Neural progenitor cell (in vitro differentiated cells): ENCODE measurements at places on chromosomes 3 and 15. TPM values are rescaled to one million over a fixed set of nuclear protein-coding genes. Genes with fewer than 3 reads are reported as not detected.

DNA sequence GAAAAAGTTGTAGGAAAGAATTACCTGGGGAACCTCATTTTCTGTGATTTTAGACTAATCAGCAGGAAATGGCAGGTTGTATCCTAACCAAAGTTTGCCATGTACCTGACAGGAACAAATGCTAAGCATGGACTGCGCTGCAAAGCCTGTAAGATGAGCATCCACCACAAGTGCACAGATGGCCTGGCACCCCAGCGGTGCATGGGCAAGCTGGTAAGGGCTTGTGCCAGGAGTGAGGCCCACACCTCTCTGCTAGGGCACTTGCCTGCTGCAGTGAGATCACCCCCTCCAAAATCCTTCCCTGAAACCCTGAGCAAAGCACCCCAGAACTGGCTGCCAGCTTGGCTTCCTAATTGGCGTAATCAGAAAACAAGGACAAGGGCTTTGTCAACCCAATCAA, 102.6 kb downstream of the STAC start:
- no peak overlapping the region for H3K4me3 ChIP-seq
- H3K4me1 ChIP-seq: no peaks in the 10 kb centered on the region
- no peaks in the 10 kb centered on the region for H3K27me3 ChIP-seq
- H3K27ac ChIP-seq: no peak overlapping the region
- no peak for DNase-seq

DNA sequence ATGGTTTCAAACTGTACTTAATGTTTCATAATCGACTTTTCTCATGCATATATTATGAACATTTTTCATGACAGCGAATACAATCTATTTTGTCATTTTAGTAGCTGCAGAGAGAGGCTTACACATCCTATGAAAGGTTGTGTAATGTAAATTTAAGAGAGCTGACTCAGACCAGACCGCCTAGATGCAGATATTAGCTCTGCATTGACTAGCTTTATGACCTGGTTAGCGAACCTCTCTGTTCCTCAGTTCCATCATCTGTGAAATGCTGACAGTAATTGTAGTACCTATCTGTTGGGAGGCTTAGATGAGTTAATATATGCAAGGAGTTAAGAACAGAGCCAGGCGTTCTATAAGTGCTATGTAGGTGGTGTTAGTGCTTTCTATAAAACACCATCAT, 116.2 kb upstream of the RASGRP1 start:
- no peak overlapping the region for H3K27ac ChIP-seq
- H3K36me3 ChIP-seq: no peaks in the 10 kb centered on the region
- peaks cover 5% of the 10 kb centered on the region for H3K4me1 ChIP-seq

The SCN5A gene
- 3.9 and 4.6 TPM in 2 replicates for total RNA-seq

GRCh38 chr3:152335273-152335672, 66.5 kb downstream of the MBNL1 start:
- H3K27ac ChIP-seq: no peak overlapping the region
- H3K36me3 ChIP-seq: no peaks in the 10 kb centered on the region
- H3K27me3 ChIP-seq: no peaks in the 10 kb centered on the region
- H3K4me1 ChIP-seq: no peaks in the 10 kb centered on the region

The MRPS11 gene
- 15.8 and 20.6 TPM in 2 replicates for total RNA-seq

DNA sequence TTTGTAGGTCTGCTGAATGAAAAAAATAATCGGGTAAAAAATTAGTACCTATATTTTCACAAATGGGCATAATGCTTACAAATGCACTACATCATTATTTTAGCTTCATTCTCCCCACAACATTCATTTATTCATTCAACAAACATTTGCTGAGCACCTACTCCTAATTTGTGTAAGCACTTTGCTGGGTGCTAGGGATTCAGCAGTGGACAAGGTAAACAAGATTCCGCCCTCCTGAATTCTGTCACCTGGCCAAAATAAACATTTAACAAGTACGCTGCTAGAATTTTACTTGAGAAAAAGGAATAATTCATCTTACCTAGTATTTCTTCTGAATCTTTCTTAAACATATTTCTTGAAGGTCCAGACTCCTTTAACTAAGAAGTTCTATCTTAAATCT, 72.1 kb downstream of the TIGIT start:
- H3K36me3 ChIP-seq: no peaks in the 10 kb centered on the region
- no peaks in the 10 kb centered on the region for H3K27me3 ChIP-seq
- H3K27ac ChIP-seq: no peak overlapping the region
- no peak for DNase-seq
- no peak overlapping the region for H3K4me3 ChIP-seq

The CHRNB4 gene
- total RNA-seq: 0.24 and 0.37 TPM in 2 replicates

DNA sequence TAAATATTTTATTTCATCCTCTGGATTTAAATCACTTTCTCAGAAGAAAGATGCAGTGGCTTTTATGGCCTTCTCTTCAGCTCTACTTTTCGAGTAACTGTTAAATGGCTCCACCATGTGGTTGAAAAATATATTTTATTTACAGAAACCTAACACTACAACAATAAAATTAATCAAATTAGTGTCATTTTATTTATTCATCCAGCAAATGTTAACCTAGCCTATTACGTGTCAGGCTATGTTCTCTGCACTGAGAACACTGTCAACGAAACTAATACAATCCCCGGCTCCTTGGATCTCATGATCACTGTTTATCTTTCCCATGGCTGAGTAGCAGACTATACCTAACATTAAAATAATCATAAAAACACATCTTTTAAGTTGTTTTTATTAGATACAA, 148.0 kb upstream of the OSTN start:
- H3K36me3 ChIP-seq: no peaks in the 10 kb centered on the region
- peaks cover 6% of the 10 kb centered on the region for H3K4me1 ChIP-seq

GRCh38 chr15:39888809-39889208, 31.3 kb downstream of the GPR176 start:
- no peaks in the 10 kb centered on the region for H3K36me3 ChIP-seq
- no peak overlapping the region for H3K4me3 ChIP-seq
- peaks cover 47% of the 10 kb centered on the region for H3K4me1 ChIP-seq
- H3K27ac ChIP-seq: no peak overlapping the region
- no peak for DNase-seq
- H3K27me3 ChIP-seq: no peaks in the 10 kb centered on the region

DNA sequence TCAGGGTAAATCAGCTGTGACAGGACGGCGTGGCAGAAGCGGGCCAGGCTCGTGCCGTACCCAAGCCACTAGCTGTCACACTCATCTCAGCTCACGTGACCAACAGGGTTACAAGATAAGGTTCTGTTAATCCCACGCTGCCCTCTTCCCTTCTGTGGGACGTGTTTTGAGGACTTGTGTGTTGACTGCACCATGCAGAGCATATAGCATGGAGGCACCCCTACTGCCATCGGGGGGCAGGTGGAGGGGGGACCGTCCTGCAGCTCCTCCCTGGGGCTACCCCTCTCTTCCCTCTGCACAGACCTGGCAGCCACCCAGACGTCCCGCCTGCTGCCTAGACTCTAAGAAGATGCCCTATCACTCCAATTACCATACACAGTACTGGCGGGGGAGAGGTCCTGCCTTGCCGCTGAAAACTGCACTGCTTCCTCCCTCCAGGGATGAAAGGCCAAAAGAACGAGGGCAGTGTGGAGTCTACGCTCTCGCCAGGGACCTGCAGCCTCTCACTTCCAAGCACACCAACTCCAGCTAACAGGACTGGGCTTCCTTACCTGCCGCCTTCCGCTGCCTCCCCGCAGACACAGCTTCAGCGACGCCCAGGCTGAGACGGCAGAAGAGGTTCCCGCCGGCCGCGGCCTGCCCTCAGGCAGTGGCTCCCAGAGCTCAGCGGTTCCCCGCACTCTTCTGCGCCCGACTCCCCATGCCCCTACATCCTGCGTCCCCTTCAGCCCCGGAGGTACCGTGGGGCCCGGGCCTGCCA, at the start of gene TNK2:
Gene TNK2, minus strand, starts transcription at position 618 of the 760 bp plus-strand sequence. CDS start 19,963 bp downstream, outside the sequence.
- H3K27me3 ChIP-seq: peaks cover 32% of the 10 kb centered on the region
- peak; percentile 52 for DNase-seq
- H3K4me3 ChIP-seq: peak within 1 kb of the TSS; percentile 95
- H3K27ac ChIP-seq: no peak within 1 kb of the TSS
- no peaks in the 10 kb centered on the region for H3K36me3 ChIP-seq

The OXTR gene
- 2.0 and 3.9 TPM in 2 replicates for total RNA-seq

The PTPN23 gene
- total RNA-seq: 3.4 and 8.6 TPM in 2 replicates

DNA sequence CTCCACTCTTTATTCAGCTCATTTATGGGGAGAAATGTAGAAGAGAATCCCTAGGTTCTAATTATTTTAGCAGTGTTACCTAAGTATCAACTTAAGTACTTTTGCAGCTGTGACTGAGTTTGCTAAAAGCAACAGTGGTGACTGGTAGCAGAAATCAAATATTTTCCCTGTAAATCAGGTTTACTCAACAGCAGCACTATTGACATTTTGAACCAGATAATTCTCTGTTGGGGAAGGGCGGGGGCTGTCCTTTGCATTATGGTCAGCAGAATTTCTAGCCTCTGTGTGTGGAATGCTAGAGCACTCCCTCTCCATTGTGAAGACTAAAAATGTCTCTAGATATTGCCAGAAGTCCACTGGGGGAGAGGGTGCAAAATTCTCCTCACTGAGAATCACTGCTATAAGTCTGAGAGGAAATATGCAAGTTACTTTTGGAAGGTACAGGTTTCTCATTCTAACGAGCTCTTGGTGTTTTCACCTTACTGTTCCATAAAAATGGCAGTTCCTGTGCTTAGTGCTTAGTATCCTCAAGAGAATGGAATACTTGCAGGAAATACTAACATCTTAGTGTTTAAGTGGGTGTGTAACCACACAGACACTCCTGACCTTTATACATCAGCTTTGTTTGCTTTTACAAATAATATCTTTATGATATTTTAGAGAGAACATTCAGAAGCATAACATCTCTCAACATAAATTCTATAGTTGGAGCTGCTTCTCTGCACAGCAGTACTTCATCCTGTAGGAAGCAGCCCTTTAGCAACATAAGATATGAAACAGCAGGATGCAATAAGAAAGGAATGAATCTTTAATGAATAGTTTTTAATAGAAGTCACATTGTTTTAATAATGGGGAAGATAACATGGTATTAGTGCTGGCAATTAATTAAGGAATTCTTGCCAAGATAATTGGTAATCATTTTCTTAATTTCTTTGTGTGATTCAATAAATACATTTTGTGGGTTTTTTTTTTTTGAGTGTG, 246.5 kb upstream of the GOLIM4 start:
- H3K36me3 ChIP-seq: no peaks in the 10 kb centered on the region
- H3K27me3 ChIP-seq: no peaks in the 10 kb centered on the region
- no peaks in the 10 kb centered on the region for H3K4me1 ChIP-seq

The PDZRN3 gene
- total RNA-seq: 3.4 and 4.3 TPM in 2 replicates

DNA sequence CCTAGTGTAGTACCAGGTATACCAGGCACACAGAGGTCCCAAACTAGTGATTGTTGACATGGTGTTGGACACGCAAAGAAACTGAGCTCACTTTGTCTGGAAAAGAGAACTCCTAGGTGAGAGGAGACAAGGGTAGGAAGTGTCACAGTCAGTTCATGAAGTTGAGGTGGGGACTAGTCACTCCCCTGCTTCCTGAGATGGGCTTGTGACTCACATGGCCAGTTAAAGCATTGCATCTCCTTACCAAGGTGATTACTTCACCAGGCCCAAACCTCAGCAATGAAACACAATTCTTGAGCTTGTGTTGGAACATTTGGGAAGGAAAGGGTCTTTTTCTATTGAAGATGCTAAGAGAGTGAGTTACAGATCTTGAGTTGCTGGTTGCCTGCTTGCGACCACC, 49.2 kb upstream of the RAD18 start:
- H3K4me3 ChIP-seq: no peak overlapping the region
- H3K27ac ChIP-seq: no peak overlapping the region
- peaks cover 8% of the 10 kb centered on the region for H3K4me1 ChIP-seq

The DUOX1 gene
- total RNA-seq: 0.09 and 0.30 TPM in 2 replicates

GRCh38 chr3:21601178-21601577, 149.8 kb downstream of the ZNF385D start:
- no peak overlapping the region for H3K27ac ChIP-seq
- H3K4me3 ChIP-seq: no peak overlapping the region
- no peak for DNase-seq
- H3K27me3 ChIP-seq: no peaks in the 10 kb centered on the region
- H3K36me3 ChIP-seq: no peaks in the 10 kb centered on the region
- peaks cover 4% of the 10 kb centered on the region for H3K4me1 ChIP-seq

DNA sequence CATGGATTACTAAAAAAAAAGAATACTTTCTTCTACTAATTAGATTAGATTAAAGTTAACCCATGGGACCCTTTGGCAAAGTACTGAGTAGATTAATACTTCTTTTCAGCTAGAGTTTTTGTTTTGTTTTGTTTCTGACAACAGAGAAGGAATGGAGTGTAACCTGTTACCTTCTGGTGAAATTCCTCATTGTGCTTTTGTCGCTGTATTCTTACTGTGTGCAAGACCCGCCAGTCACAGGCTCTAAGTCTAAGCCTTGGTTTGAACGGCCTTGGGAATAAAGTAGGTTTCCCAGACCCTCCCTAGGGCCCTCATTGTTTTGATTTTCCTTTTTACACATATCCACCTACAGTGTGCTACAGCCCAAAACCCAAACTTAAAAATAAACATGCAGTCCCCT, 171.1 kb upstream of the IL12A start:
- no peak overlapping the region for H3K27ac ChIP-seq
- H3K4me1 ChIP-seq: peaks cover 19% of the 10 kb centered on the region
- peak; percentile 54 for DNase-seq
- H3K27me3 ChIP-seq: no peaks in the 10 kb centered on the region
- no peak overlapping the region for H3K4me3 ChIP-seq

DNA sequence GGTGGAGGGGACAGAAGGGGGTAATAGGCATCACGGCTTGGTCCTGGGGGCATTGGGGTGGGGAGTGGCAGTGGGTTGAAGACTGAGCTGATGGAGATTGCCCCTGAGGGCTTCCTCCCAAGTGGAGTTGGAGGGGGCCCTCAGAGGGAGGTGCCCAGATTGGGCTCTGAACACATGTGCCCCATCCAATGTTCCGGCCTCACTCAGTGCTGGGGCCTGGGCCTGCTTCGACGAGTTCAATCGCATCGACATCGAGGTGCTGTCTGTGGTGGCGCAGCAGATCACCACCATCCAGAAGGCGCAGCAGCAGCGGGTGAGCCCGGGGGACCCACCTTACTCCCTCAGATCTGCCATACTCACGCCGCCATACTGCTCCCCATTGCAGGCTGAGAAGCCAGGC, 45.3 kb downstream of the DNAH1 start:
- DNase-seq: no peak
- no peak overlapping the region for H3K27ac ChIP-seq
- no peak overlapping the region for H3K4me3 ChIP-seq
- H3K36me3 ChIP-seq: no peaks in the 10 kb centered on the region

DNA sequence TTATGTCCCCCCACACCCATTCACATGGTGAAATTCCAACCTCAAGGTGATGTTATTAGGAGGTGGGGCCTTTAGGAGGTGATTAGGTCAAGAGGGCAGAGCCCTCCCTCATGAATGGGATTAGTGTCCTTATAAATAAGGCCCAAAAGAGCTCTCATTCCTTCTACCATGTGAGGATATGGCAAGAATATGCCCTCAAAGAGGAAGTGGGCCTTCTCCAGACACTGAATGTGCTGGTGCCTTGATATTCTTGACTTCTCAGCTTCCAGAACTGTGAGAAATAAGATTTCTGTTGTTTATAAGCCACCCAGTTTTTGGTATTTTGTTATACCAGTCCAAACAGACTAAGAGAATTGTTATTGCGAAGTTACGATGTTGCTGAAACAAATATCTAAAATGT, 94.4 kb downstream of the ANKRD28 start:
- no peak overlapping the region for H3K4me3 ChIP-seq
- no peak overlapping the region for H3K27ac ChIP-seq
- H3K36me3 ChIP-seq: no peaks in the 10 kb centered on the region
- no peaks in the 10 kb centered on the region for H3K4me1 ChIP-seq

The CHRM5 gene
- total RNA-seq: not detected in 2 replicates

The GJD2 gene
- not detected in 2 replicates for total RNA-seq

GRCh38 chr3:76372497-76372896, 587.1 kb upstream of the ZNF717 start:
- H3K4me3 ChIP-seq: no peak overlapping the region
- no peak for DNase-seq
- no peaks in the 10 kb centered on the region for H3K36me3 ChIP-seq
- no peak overlapping the region for H3K27ac ChIP-seq
- H3K27me3 ChIP-seq: no peaks in the 10 kb centered on the region
- no peaks in the 10 kb centered on the region for H3K4me1 ChIP-seq
